ENCODE measurements at places on chromosomes 3 and 15. TPM values are rescaled to one million over a fixed set of nuclear protein-coding genes. Genes with fewer than 3 reads are reported as not detected.
A peak's percentile ranks its signal among the peaks of the same experiment; 100 is the strongest.

DNA sequence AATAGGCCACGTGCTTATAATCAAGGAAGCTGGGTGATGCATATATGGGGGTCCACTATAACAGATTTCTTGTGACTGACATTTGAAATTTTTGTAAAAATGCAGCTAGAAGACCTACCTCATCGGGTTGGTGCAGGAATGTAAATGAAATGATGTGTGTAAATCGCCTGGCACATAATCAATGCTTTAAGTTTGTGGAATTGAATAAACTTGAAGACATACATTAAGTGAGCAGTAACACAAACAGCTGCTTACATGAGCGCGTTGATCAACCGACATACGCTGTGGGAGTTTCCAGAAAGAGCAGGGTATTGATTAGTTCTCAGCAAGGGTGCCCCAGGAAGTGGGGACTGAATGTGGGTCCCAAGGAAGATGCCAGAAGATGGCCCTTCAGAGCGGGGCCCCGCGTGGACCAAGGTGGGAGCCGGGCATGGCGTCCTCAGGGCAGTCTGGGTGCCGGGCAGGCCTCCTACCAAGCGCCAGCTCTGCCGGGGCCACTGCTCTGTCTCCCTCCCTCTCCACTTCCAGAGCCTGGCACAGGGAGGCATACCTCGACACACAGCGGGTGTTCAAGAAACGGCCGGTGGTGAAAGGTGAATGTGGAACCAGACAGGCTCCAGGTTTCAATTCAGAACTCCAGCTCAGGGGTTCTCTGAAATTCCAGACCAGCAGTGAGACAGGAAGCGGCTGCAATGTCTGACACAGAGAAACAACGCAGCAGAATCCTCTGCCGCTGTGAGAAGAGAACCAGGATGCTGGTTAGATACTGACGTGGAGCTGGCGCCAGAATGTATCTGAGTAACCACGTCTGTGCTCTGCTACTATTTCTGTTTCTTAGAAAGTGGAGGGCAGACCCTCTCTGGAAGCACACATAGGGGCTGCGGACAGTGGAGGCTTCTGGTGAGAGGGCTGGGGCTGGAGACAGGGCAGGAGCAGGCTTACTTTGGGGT, 12.6 kb downstream of the BFSP2 start:
- DNase-seq = peak; percentile 85

GRCh38 chr3:23723930-23724329, 81.8 kb upstream of the UBE2E1 start:
- no peak for DNase-seq

DNA sequence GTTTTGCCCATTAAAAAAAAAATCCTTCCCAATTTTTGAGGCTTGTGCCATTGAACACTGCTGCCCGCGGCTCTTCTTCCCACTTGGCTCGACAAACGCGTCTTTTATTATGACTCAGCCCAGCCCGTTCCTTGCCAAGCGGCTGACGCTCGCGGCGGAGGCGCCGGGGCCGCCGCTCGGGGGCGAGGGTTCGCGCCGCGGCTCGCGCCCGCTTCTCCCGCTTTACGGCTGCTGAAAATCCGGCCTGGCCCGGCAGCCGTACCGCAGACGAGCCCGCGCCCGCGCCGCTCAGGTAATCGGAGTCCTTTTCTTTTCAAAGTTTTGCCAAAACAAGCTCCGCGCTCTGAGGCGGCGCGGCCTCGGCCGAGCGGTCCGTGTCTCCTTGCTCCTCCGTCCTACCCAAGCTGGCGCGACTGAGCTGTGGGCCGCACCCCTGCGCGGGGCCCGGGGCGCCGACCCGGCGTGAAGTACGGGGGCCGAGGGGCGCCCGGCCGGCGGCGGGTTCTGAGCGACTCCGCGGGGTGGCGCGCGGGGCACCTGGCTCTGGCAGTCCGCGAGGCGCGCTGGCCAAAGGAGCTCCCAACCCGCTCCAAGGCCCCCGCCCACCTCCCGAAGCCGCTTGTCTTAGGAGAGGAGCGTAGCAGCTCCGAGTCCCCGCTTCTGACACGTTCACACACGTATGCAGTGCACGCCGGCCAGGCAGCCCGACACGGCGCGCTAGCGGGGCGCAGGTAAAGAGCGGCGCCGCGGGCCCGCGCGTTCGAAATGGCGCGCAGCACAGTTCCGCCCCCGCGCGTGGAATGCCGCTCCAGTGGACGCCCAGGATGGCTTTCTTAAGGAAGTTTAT, 418.2 kb upstream of the NAALADL2 start:
- peak; percentile 92 for DNase-seq

GRCh38 chr3:181176601-181177000, 187.1 kb upstream of the DNAJC19 start:
- peak; percentile 0 for DNase-seq

- DNase-seq = peak; percentile 52
Measured at GRCh38 chr3:107284612-107285011, 92.6 kb upstream of the CCDC54 start.

The XYLB gene
- 2.5 TPM for total RNA-seq

DNA sequence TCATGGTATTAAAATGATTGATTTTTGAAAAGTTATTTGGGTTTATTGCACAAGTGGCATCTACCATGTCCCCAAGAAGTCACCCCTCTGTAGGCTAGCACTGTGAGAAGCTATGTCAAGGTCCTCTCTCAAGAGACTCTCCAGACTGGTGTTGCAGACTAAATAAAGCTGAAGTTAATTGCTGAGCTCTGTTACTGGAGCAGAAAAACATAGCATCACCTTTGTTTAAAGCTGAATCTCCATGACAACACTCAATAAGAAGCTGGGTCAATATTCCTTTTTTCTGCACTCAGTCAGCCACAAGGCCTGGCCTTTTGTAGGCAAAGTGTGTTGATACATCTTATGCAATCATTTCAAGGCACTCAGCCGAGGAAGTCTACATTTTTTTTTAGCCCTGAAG, 806.6 kb upstream of the LMCD1 start:
- no peak for DNase-seq

- DNase-seq = no peak
Measured at GRCh38 chr15:48630245-48630644, 15.3 kb downstream of the FBN1 start.

DNA sequence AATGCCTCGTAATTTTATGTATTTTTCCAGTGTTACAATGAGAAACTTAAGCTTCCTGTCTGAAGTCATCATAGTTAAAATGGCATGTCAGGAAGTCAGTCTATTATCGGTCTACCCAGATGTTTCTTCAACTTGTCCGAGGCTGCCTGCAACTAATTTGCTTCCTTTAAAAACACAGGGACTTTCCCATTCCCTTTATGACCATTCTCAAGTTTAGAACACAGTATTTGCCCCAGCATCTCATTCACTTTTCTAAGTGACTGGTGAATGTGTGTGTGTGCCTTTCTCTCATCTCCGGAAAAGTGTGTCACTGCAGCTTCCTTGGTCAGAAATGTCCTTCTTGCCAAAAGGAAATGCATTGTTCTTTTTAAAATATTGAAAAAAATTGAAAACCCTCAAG, 466.6 kb downstream of the RAP2B start:
- DNase-seq = no peak

DNA sequence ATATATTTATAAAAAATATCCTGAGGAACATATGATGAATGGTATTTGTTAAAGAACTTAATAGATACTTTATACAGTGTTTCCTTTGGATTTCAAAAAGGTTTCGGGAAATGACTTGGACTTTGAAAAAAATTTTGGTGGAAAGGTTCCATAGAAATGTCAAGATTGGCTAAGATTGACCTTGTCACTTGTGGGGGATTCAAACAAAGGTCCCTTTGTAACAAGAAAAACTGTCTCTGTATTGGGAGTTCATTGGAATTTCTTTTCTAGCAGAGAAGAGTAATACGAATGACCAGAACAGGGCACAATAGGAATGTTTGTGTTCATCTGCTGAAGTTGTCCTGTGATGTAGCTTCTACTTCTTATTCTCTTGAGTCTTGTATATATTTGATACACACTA, 43.2 kb downstream of the ARHGEF26 start:
- no peak for DNase-seq

The CHAC1 gene
- 51.3 TPM for total RNA-seq

- DNase-seq = no peak
Measured at GRCh38 chr3:179701176-179701827, 48.5 kb downstream of the USP13 start.

GRCh38 chr15:37360724-37361123, 260.4 kb upstream of the MEIS2 start:
- DNase-seq = no peak

- no peak for DNase-seq
Measured at GRCh38 chr15:42367041-42367440, 7.7 kb downstream of the CAPN3 start.

DNA sequence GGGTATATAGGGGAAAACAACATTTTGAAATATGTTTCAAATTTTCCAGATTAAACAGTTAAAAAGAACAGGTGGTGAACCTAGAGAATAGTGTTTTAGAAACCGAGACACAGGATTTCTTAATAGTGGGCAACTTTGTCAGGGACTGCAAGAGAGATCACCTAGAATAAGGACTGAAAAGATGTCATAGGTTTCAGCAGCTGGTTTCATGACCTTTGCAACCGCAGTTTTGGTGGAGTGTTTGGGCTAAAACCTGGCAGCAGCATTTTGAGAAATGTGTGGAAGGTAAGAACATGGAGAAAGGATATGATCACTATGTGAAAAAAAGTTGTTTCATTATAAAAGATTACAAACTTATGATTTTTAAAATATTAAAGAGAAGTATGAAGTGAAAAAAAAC, 34.9 kb downstream of the PRKCI start:
- no peak for DNase-seq

- no peak for DNase-seq
Measured at GRCh38 chr3:159739969-159740368, 248.7 kb upstream of the IL12A start.

The TMEM212 gene
- total RNA-seq = not detected

The GABRR3 gene
- not detected for total RNA-seq
